GM12878 (cell line): ENCODE measurements at places on chromosomes 4 and X. TPM values are rescaled to one million over a fixed set of nuclear protein-coding genes. Genes with fewer than 3 reads are reported as not detected.

ETDA gene
- polyA plus RNA-seq: not detected in 2 replicates

XAGE2 gene
- polyA plus RNA-seq: not detected in 2 replicates

MTCP1 gene
- 56.5 and 61.7 TPM in 2 replicates for polyA plus RNA-seq

MCF2 gene
- polyA plus RNA-seq: 0.06 and 0.08 TPM in 2 replicates

AMBN gene
- not detected in 2 replicates for polyA plus RNA-seq

RAB9B gene
- polyA plus RNA-seq: 0.10 and 0.20 TPM in 2 replicates

RNF175 gene
- not detected in 2 replicates for polyA plus RNA-seq

SLC35A2 gene
- polyA plus RNA-seq: 25.1 and 29.9 TPM in 2 replicates

ATP1B4 gene
- polyA plus RNA-seq: not detected in 2 replicates

BEND4 gene
- polyA plus RNA-seq: 0.04 and 0.08 TPM in 2 replicates

AKAP4 gene
- not detected in 2 replicates for polyA plus RNA-seq

ARHGAP24 gene
- 0.15 and 0.70 TPM in 2 replicates for polyA plus RNA-seq

CSAG2 gene
- 0.68 TPM in 1 of 2 replicates, not detected in the other for polyA plus RNA-seq

IGFBP7 gene
- 1.3 and 1.4 TPM in 2 replicates for polyA plus RNA-seq

USP17L18 gene
- polyA plus RNA-seq: not detected in 2 replicates

FMR1NB gene
- polyA plus RNA-seq: not detected in 2 replicates

ANOS1 gene
- polyA plus RNA-seq: 0.03 and 0.20 TPM in 2 replicates

SSX2B gene
- polyA plus RNA-seq: not detected in 2 replicates

CXCL1 gene
- polyA plus RNA-seq: not detected in 2 replicates

DCAF12L1 gene
- polyA plus RNA-seq: not detected in 2 replicates

SAP30 gene
- 5.0 and 8.3 TPM in 2 replicates for polyA plus RNA-seq

MAGEA10 gene
- not detected in 2 replicates for polyA plus RNA-seq
